ENCODE measurements at places on chromosomes 11 and 22. TPM values are rescaled to one million over a fixed set of nuclear protein-coding genes. Genes with fewer than 3 reads are reported as not detected.

GRCh38 chr11:30452114-30452513 is 129.2 kb downstream of the ARL14EP start:
- no peak for DNase-seq

Gene CD248
- total RNA-seq, result 5.9 TPM

DNA sequence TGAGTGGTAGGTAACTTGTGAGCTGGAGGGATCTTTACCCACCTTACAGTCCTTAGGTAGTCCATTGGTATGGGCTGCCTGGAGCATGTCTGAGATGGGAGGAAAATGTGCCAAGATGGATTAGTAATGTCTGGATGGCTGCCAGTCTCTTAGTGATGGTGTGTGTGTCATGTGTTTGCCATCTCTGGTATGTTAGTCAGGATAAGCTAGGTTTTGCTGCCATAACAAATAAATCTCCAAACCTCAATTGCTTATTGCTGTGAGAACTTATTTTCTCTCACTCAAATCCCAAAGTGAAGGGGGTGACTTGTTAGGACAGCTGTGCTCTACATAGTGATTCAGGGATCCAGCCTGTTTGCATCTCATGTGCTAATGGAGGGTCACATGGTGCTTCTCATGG is 40.9 kb upstream of the MYEOV start:
- no peak for DNase-seq

Gene LMNTD2
- total RNA-seq, result 6.3 TPM

Gene KRTAP5-9
- not detected for total RNA-seq

GRCh38 chr22:23075525-23076216 is 5.4 kb downstream of the GNAZ start:
- DNase-seq, result no peak

All from suprapubic skin (tissue), 4 donors.